Activated CD4-positive, alpha-beta T cell treated with anti-CD3 and anti-CD28 coated beads, Interleukin-2, amount 50 U/mL, for 48 hours (primary cell): ENCODE measurements at places on chromosomes 11 and 22.
A peak's percentile ranks its signal among the peaks of the same experiment; 100 is the strongest.

GRCh38 chr22:49019737-49020713 is 807.6 kb downstream of the BRD1 start:
- DNase-seq, result no peak

DNA sequence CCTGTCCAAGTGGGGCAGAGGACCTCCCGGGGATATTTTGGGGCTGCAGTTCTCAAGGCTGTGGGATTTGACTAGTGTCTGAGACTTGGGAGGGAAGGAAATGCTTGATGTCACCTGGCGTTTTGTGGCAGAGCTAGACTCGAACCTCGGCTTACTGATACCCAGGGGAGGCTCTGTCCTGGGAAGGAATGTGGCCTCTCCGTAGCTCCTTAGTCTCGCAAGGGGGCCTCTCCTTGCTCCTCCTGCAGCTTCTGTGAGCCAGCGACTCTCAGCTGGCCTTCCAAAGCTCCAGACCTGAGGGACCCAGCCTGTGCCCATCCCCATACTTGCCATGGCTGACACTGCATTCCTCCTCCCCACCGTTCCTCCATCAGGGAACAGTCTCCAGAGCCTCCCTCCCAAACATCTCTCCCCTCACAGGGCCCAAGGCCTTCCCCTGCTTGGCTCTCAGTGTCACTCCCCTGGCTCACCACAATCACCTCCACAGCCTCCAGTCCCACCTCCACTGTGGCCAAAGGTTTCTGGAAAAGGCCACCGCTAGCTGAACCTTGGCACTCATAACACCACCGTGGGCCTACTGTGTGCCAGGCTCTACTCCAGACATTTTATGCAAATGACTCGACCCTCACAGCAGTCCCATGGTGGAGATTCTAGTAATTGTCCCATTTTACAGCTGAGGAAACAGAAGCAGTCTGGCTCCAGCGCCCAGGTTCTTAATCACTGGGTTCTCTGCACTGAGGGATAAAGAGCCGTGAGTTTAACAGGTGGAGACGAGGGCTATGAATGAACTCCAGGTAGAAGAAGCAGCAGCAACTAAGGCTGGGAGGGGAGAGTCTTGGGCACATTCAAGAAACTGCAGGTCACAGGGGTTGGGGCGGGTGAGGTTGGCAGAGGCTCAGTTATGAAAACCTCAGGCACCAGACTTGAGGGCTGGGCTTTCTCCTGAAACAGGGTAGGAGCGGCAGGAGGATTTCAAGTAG is 12.1 kb downstream of the P2RY2 start:
- no peak for DNase-seq

DNA sequence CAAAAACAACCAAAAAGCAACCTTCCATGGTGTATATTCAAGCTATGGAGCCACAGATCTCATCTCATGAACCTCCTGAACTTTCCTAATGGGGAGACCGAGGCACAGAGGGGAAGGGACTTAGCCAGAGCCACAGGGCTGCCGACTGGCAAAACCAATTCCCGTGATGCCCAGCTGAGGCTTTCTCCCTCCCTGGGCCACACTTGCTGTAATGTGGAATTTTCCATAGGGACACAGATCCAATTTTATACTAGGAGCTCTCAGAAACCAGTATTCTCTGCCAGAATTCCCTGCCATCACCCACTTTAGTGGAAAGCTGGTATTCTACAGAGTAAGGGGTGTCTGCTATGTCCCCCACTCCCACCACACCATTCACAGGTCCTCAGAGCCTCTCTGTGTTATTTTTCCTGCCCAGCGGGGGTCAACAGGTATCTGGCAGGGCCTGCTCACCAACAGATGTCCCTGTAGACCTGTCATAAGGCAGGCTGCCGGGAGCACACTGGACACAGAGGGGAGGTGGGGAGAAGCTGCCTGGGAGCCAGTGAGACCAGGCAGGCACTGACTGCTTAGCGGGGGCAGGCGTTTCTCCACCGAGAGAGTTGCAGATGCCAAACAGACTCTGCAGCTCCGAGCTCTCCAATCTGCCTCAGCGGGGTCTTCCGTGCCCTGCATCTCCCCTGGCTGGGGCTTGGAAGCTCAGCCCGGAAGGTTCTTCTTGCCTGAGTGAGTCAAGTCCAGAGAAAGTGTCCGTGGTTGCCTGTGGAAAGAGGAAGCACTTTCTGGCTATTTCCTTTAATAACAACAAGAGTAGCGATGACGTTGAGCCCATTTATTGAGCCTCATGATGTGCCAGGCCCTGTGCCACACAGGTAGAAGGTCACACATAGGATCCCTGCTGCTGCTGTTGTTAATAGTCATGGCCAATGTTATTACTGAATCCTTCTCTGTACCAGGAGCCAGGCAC is 26.3 kb downstream of the RPS6KA4 start:
- no peak for DNase-seq

GRCh38 chr11:27317751-27318150 is 45.3 kb downstream of the CCDC34 start:
- no peak for DNase-seq

DNA sequence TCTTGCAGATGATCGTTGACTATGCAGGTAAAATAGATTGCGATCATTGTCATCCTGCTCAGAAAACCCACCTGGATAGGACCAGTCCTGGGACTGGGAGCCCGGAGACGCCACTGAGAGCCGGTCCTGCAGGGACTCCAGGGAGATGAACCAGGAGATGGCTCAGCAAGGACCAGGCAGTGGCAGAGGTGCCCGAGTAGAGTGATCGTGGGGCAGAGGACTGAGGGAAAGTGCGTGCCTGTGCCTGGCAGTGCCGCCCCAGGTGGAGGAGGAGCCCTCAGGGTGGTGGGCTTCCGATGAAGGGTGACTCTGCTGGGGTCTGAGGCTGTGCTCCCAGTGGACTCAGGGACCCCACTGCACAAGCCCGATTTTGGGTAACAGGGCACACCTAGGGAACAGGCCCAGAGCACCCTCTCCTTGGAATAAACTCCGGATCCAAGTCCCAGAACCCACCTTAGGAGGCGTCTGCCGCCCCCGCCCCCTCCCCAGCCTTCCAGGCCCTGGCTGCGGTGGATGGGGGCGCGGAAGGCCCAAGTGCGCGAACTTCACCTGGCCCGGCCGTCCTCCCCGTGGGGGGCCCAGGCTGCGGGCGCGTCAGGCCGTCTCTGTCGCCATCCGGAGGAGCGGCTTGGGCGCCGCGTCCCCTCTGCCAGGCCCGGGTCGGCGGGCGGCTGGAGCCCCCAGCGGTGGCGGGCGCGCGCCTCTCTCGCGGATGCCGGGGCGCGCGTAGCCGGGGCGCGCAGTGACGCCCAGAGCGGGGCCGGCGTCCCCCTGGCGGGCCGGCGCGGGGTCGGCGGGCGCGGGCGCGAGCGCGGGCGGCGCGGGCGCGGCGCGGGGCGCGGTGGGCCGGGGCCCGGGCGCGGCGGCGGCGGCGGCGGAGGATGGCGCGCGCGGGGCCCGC is 1338.8 kb downstream of the BRD1 start:
- no peak for DNase-seq

GRCh38 chr11:116702772-116703385 is 69.9 kb downstream of the BUD13 start:
- DNase-seq, result no peak

DNA sequence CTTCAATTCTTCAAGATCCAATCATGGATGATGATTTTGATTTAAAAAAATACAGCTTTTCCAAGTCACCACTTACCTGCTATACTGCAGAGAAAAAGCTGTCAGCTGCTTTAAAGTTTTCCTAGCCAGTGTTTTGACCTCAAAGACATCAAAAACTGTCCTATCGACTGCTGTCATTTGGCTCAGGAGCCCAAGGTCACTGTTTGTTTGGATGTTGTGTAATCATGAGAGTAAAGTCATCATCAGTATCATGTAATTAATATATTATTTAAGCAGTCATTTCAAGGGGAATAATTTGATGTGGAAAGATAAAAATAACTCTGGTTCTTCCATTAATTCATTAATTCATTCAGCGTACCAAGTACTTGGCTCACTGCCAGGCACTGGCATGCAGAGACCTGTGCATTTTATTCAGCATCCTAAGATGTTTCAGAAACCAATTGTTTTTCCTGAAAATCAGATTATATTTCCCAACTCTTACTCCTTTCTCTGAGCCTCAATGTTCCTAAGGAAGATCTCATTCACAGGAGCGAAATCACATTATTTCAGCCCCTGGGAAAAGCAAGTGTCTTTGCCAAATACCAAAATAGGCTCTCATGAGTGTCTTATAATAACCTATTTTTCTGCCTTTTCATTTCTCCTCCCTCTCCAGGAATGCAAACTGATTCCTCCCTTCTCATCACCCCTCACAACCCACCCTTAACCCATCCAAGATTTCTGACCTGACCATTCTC is 59.9 kb downstream of the SLC1A2 start:
- DNase-seq, result no peak

- peak; percentile 87 for DNase-seq
Measured at GRCh38 chr11:1694064-1694845, 2.7 kb upstream of the KRTAP5-6 start.

DNA sequence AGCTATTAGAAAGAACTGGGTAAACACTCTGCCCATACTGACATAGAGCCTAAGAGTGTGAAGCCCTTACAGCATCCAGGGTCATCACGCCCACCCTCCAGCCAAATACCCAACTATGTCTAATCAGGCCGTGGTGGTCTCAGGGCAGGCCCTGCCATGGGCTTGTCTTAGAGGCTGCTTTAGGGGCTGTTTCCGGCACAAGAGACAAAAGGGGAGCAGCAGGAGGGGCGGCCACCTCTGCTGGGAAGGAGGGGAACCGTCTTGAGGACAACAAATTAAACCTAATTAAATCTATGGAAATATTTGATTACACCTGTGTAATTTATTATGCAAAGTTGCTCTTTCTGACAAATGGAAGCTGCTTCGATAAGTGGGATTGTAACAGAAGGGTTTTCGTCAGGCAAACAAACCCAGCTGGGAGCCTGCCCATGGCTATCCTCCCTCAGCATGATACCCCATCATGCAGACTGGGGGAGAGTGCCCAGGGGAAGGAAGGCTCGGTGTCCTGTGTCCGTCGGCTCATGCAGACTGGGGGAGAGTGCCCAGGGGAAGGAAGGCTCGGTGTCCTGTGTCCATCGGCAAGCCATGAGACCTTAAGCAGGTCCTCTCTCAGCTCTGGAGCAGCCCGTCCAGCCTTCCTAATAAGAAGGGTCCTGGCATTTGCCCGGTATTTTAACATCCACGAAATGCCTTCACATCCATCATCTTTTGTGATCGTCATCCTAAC is 163.6 kb upstream of the B3GAT1 start:
- no peak for DNase-seq

DNA sequence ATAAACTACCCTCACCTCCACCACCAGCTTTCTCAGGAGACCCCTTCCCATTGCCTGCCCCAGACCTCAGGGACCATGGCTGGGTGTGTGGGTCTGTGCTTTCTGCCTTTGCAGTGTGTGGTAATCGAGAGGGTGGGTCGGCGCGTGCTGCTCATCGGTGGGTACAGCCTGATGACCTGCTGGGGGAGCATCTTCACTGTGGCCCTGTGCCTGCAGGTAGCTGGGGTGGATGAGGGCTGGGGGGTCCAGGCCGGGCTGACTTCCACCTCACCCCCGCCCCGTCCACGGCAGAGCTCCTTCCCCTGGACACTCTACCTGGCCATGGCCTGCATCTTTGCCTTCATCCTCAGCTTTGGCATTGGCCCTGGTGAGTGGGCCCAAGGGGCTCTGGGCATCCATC is 10.5 kb upstream of the MIF start:
- DNase-seq, result no peak

GRCh38 chr11:29734287-29734686 is 282.5 kb downstream of the KCNA4 start:
- DNase-seq, result no peak

GRCh38 chr22:32903507-32903906 is 102.0 kb downstream of the TIMP3 start:
- DNase-seq, result no peak

- DNase-seq, result peak; percentile 56
Measured at GRCh38 chr11:62602141-62603071, 741 bp upstream of the MTA2 start.

DNA sequence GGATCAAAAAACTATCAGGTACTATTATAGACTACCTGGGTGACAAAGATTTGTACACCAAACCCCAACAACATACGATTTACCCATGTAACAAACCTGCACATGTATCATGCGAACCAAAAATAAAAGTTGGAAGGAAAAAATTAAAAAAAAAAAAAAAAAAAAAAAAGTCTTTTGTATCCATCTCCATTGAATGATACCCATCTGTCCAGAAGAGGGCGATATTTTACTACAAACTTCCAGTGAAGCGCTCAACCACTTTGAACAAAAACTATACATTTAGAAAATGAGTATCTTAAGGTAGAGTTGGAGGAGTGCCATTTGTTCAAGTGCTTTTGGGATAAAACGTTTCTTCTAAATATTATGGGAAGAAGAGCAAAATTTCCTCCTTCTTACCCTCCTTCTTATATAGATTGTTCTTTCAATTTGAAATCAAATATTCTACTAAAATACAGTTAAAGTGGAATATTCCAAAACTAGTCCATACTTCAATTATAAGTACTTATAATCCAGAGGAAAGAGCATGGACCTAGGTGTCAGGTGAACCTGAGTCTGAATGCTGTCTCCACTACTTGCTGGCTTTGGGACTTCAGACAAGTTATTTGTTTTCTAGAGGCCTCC is 23.3 kb downstream of the ARL14EP start:
- no peak for DNase-seq

- peak; percentile 17 for DNase-seq
Measured at GRCh38 chr22:22210889-22211833, 33.4 kb upstream of the VPREB1 start.

DNA sequence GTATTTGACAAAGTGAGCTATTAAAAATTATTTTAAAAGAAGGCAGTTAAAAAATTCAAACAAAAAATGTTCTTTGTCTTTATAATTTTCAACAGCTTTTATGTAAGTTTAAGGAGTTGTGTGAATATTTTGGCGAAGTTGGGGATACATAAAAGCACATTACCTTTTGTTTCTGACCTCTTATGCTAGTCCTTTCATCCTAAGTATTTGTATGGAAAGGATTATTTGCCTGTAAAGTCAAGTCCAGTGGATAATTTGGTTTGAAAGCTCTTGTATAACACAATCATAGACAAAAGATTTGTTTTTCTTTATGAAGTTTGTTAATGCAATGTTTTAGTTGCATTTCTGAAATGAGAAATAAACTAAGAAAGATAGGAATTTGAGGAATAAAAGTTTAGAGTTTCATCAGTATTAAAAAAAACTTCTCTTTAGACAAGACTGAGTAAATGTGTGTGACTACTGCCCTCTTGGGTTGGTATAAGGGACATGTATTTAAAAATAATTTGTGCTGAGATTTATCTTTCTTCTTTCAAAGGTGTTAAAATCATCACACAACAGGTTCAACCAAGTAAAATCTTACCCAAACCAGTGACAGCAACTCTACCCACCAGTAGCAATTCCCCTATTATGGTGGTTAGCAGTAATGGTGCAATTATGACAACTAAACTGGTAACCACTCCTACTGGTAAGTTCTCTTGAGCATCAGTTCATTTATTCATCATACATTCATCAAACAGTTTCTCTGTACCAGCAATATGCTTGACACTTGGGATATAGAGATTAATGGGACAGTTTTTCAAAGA is 68.2 kb downstream of the EMSY start:
- DNase-seq, result no peak
